ENCODE measurements at places on chromosomes 16 and 17. TPM values are rescaled to one million over a fixed set of nuclear protein-coding genes. Genes with fewer than 3 reads are reported as not detected.
A peak's percentile ranks its signal among the peaks of the same experiment; 100 is the strongest.

GRCh38 chr17:16259926-16260325, 42.9 kb downstream of the PIGL start:
- no peak for DNase-seq

CPNE7 gene
- total RNA-seq: 1.7 TPM

- DNase-seq: no peak
Observed at GRCh38 chr16:79177018-79177417, 423.5 kb downstream of the MAF start.

- DNase-seq: peak; percentile 97
Observed at GRCh38 chr17:77449908-77450741, 309.4 kb downstream of the SEC14L1 start.

DNA sequence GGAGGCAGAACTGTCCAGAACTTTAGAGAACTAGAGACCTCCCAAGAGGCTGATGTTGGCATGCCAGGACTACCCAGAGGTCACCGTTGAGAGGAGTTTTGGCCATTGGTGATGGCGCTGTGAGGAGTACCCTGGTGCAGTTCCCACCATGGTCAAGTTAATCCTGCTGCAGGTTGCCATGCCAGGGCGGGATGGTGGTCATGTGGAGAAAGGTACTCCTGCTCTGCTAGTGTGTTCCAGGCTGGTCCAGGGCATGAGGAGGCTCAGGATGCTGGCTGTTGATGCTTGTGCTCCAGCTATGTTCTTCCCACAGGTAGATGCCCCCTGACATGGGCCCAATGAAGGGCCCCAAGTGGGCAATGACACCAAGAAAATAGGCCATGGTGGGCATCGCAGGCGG, 4.1 kb upstream of the PHF12 start:
- no peak for DNase-seq

DNA sequence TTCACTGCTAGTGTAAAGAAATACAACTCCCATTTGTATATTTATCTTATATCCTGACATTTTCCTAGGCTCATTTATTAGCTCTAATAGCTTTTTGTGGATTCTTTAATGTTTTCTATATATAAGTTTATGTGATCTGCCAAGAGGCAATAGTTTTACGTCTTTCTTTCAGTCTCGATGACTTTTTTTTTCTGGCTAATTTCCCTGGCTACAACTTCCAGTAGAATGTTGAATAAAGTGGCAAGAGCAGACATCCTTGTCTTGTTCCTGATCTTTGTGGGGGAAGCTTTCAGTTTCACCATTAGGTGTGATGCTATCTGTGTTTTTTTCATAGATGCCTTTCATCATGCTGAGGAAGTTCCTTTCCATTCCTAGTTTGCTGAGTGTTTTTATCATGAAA, 43.9 kb upstream of the ABCA3 start:
- no peak for DNase-seq

CA10 gene
- 0.29 TPM for total RNA-seq

- DNase-seq: peak; percentile 66
Observed at GRCh38 chr17:51298508-51299371, 38.4 kb downstream of the UTP18 start.

JPH3 gene
- total RNA-seq: 39.1 TPM

GRCh38 chr16:11161974-11162373, 94.0 kb downstream of the SOCS1 start:
- no peak for DNase-seq

CNTD1 gene
- total RNA-seq: not detected

- DNase-seq: no peak
Observed at GRCh38 chr16:84527532-84528269, 23.2 kb upstream of the MEAK7 start.

PIK3R6 gene
- total RNA-seq: 2.1 TPM

LCMT1 gene
- total RNA-seq: 70.0 TPM

GRCh38 chr17:7883781-7884386, 4.7 kb upstream of the CHD3 start:
- peak; percentile 20 for DNase-seq

RCVRN gene
- total RNA-seq: not detected

IRX5 gene
- total RNA-seq: 2.6 TPM

SNX20 gene
- total RNA-seq: not detected

DNA sequence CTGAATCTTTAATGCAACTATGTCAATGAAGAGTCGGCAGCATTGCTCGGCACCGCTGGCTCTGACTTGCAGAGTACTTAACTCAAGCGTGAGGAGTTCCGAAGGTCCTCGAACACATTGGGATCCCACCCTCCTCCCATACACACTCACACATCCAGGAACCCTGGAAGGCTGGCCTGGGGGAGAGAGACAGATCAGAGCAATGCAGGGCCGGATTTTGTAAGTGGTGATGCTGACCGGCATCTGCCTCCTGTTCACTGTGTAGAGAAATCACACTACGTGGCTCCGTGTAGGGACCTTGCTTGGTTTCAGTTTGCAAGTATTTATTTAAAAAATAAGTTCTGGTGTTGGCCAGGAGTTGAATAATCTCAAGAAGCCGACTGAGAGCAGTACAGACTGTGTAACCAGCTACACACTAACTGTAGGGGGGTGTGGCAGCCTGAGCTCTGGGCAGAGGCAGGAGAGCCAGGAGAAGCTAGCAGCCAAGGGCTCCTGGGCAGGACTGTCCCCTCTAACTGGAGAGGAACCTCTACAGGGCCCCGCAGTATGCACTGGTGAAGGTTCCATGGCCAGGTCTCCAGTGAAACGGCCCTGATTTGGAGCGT, 190.2 kb upstream of the TNRC6C start:
- no peak for DNase-seq

DNA sequence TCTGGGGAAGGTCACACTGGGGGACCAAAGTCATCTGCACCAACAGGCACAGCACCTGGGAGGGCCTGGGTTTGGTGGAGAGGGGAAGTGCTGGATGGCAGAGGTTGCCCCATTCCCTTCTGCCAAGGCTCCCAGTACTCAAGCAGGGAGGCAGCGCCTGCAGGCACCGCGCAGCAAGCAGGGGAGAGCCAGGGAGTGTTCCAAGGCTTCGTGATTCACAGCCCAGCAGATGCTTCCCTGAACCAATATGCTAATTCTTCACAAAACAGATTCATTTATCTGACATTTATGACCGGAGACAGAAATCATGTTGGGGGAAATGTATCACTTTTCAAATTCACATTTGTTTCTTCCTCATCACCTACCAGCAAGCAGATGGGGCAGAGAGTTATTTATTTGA, 13.4 kb upstream of the CDH5 start:
- peak; percentile 43 for DNase-seq

GRCh38 chr17:27518545-27519521, 62.6 kb downstream of the KSR1 start:
- DNase-seq: no peak

SLC22A31 gene
- total RNA-seq: 9.7 TPM

DNA sequence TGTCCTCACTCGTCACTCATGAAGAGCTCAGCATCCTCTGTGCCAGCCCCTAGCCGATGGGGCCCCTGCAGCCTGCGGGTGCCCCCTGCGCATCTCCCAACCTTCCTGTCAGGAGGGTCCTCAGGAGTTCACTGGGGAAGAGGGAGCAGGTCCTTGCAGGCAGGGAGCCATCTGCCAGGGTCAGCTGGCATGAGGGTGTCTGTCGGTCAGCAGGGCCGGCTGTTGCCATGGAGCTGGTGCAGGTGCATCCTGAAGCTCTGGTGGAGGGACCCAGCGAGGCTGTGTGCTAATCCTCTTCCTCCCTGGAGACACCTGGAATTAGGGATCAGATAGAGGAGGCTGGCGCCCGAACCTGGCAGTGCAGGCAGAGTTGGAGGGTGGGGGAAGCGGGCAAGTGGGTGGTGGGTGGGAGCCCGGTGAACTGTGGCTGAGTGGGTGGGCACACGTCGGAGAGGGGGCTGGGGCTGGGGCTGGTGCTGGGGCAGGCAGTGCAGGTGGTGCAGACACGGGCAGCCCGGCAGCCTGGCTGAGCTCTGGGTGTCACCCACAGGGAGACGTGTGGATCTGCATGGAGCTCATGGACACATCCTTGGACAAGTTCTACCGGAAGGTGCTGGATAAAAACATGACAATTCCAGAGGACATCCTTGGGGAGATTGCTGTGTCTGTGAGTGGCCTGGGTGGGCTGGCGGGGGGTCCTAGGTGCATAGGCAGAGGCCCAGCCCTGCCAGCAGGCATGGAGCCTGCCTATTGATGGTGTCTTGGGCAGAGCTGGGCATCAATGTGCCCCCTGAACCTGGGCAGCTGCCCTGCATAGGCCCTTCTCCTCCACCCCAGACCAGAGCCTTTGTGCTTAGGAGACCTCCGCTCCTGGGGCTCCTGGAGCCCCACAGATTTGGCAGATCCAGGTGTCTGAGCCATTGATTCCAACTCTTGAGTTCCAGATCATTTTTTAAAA, 17.4 kb downstream of the MAP2K3 start:
- no peak for DNase-seq

ATP2C2 gene
- total RNA-seq: 2.0 TPM

TMEM204 gene
- total RNA-seq: not detected

KRTAP4-3 gene
- not detected for total RNA-seq

DNA sequence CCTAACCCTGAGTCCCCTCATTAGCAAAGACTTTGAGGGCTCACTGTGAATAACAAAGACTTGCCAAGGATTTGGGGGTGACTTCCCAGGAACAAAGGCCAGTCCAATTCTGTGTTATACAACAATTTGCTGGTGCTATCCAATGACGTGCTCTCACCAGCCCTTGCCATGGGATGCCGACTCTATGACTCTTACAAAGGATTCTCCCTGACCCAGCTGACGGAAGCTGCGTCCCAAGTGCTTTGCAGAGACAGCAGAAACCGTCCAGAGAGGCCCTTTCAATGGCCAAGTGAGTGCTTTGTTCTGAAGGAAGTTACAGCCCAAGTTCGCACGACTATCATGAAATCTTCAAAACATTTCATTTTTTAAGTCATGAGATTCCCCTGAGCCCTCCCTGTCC, 345.3 kb upstream of the TNRC6C start:
- peak; percentile 43 for DNase-seq

GPRC5B gene
- total RNA-seq: 49.7 TPM

DNA sequence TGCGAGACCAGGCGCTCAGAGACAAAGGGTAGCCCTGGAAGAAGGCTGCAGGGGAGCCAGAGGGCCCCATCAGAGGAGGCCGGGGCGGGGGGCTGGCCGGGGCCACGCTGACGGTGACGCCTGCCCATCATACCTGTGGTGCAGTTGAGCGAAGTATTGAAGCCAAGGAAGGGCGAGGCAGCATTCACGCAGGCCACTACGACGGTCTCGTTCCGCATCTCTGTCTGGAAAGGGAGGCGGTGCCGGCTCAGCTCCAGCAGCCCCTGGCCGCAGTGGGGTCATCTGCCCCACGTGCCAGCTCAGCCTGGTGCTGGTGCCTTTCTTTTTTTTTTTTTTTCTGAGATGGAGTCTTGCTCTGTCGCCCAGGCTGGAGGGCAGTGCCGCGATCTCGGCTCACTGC, 4.9 kb upstream of the MRPL28 start:
- DNase-seq: no peak

- no peak for DNase-seq
Observed at GRCh38 chr16:72926177-72927070, 121.5 kb downstream of the ZFHX3 start.

TP53TG3 gene
- total RNA-seq: not detected

NPIPB9 gene
- total RNA-seq: 4.8 TPM

CD300A gene
- not detected for total RNA-seq

- DNase-seq: no peak
Observed at GRCh38 chr17:39073916-39074315, 77.5 kb downstream of the PLXDC1 start.

- DNase-seq: no peak
Observed at GRCh38 chr16:14284930-14285512, 213.9 kb downstream of the MRTFB start.

PRKCB gene
- 0.76 TPM for total RNA-seq

DNA sequence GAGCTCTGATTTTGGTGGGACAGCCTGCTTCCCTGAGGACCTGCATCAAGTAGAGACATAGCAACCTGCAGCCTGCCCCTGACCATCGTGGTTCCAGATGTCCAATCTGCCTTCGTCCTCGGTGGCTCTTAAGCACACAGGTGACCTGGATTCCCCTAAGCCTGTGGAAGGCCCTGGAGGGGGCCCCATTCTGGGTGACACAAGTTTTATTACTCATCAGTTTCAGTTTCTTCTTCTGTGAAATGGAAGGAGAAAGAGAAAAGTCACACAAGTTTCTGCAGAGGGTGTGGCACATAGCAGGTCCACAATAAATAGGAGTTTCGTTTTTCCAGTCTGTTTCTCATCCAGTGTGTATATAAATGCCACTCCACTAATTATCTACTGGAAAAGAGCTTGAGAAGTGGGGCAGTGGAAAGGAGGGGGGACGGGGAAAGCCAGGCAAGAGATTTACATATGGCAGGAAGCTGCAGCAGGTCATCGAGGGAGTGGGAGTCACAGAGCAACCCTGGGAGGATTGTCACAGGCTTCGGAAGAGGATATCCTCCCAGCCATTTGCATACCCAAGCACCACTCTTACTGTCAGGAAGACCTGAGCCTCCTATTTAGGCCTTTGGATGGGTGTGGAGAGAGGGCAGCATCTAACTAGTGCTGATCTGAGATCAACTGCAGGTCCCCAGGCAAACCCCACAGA, 10.0 kb upstream of the NOS2 start:
- peak; percentile 65 for DNase-seq

GRCh38 chr16:87702325-87702811, 63.4 kb downstream of the KLHDC4 start:
- DNase-seq: peak; percentile 88

RHBDF1 gene
- 76.4 TPM for total RNA-seq

TEX19 gene
- total RNA-seq: 0.48 TPM

DNA sequence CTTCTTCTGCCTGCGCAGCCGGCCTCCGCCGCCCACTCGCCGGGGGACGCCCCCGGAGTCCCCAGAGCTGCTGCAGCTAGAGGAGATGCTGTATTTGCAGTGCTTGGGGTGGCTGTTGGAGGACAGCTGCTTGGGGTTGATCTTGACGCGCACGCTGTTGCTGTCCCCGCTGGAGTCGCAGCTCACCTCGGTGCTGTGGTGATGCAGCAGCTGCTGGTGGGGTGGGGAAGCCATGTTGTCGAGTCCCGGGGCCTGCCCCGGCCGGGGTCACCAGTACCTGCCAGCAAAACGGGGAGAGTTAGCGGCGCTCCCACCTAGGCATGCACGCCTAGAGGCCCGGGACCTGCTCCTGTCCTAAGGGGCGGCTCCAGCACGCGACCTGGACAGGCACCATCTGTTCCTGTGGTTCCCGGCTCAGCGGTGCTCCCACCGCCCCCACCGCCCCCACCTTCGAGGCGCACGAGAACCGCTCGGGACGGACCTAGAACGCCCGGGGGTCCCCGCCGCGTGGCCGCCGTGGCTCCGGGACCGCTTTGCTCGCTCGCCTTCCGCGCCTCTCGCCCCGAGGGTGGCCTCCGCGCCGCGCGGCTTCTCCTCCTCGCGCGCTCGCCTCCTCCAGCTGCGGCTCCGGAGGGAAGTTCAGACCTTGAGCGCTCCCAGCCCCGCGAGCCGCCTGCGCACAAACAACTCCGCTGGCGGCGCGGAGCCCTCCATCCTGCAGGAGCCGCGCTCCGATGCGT, 863 bp downstream of the ADCY9 start:
- DNase-seq: peak; percentile 86

DNA sequence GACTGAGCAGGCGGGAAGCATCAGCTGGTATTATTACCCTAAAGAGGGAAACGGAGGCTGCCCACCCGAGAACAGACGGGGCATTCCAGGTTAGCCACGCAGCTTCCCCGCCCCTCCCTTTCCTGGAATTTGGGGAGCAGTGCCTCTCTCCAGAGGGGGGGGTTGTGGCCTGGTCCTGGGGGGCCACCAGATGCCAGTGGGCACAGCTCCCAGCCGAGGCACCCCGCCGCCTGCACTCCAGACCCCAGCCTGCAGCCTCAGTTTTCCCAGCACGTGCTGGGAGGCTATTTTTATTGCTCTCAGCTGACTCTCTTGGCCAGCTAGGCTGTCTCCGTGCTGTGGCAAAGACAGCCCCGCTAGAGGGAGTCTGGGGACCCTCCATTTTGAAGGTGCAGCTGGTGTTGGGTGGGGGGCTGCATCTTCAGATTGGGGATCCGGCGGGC, 62.7 kb upstream of the GSE1 start:
- DNase-seq: peak; percentile 56

- no peak for DNase-seq
Observed at GRCh38 chr16:48961546-48961945, 320.1 kb downstream of the CBLN1 start.
